Activated CD4-positive, alpha-beta T cell treated with anti-CD3 and anti-CD28 coated beads, Interleukin-2, amount 50 U/mL, for 24 hours (primary cell): ENCODE measurements at places on chromosomes 4 and X.
A peak's percentile ranks its signal among the peaks of the same experiment; 100 is the strongest.

DNA sequence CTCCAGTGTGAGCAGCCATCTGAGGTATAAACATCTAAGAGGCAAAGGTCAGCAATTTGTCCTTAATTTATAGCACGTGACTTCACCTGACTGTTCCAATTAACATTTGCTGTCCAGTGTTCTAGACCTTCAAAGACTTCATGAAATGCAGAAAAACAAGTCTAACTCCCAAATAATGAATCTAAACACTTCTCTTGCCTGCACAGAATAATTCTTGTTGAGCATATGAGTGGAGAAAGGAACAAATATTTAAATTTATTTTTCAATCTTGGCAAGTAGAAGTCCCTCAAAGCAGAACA, 12.0 kb downstream of the RFC1 start:
- DNase-seq = no peak

DNA sequence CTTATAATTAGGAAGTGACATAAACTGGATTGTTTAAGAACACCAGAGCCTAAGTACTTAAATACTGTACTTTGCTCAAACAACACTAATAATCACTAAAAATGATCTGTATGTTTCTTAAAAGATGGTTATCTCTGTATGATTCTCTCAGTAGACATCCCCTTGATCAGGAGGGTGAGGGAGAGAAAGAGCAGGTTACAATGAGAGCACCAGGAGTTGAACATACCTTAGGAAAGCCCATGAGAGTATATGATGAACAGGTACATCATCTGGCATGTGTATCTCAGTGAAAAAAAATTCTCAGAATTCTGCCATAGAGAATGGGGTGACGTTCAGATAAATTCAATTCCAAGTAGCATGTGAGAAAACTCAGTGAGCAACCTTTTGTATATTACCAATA, 59.9 kb upstream of the IL2 start:
- no peak for DNase-seq

DNA sequence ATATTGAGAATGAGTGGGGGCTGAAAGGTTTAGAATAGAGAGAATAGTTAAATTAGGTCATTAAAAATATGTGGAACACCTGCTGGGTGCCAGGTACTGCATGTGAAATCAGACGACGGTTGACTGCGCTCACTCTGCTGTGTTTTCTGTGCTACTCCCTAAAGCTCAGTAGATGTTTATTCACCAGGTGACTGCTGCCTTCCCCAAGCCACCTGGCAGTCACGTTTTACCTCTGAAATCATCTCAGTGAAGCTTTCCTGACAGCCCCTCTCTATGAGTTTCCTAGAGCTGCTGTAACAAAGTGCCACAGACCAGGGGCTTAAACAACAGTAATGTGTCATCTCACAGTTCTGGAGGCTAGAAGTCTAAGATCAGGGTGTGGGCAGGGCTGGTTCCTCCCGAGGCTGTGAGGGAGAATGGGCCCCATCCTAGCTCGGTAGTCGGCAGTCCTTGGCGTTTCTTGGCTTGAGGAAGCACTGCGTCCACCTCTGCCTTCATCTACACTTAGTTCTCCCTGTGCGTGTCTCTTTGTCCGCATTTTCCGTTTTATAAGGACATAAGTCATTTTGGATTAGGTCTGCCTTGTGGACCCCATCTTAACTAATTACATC, 25.3 kb downstream of the ADD1 start:
- DNase-seq = no peak

GRCh38 chr4:94831607-94832006, 73.9 kb downstream of the BMPR1B start:
- DNase-seq = no peak

GRCh38 chr4:56871371-56871866, 36.3 kb upstream of the REST start:
- DNase-seq = no peak

DNA sequence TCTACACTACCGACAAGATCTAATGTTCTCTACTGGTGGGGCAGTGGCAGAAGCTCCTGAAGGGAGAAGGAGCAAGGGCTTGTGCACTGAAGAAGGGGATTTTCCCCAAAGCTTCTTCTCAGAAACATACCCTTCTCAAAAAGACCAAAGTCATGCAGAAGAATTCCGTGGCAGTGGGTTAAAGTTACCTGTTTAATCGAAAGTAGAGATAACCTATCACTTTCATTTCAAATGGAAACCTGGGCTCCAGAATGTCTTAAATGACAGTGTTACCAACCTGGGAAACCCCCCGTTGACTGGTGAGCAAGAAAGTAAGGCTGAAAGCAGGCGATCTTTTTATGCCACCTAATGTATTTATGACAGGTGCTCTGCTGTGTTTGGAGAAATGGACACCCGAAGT, 92.5 kb upstream of the TEX13D start:
- peak; percentile 46 for DNase-seq

DNA sequence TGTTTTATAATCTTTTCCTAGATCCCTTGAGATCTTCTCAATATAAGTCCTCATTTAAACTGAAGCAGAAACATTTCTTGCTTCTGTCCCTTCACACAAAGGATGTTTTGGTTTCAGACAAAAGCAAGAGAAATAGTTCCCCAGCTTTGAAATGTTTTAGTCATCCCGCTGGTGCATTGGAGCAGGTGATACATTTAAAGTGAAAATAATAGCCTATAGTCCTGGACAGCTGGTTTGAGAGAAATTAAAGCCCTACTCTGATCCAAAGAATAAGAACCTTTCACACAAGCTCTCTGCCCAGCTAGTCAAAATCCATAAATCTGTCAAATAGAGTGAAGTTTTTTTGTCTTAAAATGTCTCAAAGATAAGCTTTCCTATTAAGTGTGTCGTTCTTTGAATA, 79.4 kb downstream of the LUZP4 start:
- DNase-seq = no peak

DNA sequence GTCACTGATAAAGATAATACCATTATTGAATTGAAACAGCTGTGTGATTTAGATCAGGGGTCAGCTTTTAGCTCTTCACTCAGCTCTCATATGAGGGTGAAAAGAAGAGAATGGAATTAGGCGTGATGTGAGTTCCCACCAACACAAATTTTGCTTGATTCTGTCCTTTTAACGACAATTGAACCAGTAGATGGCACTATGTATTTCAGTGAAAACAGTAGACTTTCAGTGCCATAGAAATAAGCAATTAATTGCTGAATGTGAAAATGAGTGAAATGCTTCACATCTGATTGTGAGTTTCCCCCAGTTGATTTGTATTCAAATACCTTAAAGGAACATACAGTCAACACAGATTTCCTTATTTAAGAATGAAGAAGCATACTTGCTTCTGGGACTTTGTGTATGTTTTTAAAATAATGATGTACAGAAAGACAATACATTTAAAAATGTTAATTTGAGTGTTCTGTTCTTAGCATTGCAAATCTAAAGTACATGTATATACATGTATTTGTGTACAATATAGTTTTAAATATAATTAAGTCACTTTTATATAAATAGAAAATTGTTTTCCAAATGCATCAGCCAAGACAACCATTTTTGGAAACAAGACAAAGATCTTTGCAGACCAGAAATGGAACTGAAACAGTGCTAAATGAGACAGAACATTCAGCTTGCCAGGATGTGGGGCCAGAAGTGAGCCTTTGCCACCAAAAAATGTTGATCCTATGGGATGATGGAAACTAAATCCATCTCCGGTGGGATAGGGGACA, 178.8 kb downstream of the SNCA start:
- no peak for DNase-seq

DNA sequence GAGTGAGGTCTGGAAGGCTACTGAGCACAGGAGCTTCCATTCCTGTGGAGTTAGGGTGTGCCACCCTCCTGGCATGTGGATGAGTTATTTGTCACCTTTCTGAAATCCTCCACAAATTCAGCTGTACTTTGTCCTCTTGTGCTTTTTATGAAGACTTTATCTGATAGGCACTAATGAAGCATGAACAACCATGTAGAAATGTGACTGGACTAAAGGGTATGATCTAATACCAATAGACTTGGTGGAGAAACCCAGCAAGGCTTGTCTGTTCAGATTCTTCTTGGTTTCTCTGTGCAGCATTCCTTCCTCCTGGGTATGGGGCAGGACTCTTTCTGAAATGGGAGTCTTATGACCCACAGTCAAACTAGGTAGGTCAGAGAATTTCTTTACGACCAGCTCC, 9.6 kb downstream of the NBDY start:
- DNase-seq = no peak

DNA sequence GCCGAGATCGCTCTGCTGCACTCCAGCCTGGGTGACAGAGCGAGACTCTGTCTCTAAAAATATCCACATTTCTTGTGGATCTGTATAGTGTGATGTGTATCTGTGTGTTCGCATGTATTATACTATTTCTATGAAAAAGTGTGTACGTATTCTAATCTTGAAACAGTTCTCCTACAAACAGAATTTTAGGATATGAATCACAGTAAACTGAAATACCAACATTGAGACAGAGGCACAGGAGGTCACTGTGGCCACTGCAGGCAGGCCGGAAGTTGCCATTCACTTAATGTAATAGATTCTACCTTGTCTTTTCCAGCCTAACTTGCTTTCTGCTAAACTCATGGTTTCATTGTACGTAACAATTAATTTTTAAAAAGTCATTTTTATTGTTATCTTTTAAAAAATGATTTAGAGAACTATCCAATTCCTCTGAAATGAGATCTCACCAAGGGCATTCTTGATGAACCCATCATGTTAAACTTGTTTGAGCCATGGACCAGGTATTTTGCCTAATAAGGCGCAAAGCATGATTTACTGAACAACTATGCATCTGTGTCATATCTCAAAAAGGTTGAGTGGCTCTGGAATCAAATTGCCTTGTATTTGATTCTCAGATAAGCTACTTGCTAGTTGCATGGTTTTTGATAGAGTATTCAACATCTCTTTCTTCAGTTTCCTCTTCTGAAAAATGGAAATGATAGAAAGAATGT, 154.9 kb upstream of the GYPA start:
- DNase-seq = no peak

DNA sequence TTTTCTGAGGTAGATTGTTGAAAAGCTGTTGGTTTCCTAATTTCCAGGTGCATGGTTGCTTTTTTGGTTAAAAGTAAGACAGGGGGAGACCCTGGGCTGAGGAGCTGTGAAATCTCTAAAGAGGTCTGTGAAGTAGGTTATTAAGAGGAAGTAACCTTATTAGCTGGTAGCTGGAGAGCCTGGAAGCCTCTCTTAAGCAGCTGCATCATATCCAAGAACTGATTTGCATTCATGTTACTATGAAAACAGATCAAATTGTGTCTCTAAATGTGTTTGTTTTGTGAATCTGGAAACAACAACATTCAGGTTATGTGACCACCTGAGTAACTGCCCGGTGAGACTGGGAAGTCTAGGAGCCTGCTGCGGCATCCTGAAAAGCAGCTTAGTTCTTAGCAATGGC, 54.1 kb downstream of the ARHGAP10 start:
- no peak for DNase-seq

- no peak for DNase-seq
These were observed 35.2 kb upstream of the SPINK2 start for GRCh38 chr4:56856656-56857055.

DNA sequence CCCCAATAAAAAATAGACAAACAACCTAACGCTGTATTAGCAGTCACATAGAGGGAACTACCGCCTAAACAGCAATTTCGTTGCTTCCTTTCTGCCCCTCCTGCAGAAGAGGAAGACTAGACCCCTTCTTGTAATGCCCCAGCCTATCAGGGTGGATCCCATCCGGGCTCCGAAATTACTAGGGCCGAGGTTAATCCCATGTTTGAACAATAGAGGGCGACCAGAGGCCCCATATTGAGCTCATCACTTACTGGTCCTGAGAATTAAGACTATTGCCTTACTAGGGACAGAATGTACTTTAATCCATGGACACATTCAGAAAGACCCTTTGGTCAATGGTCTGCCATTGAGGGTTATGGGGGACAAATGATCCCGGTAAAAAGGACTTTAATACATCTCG, 11.8 kb upstream of the ZNF630 start:
- DNase-seq = peak; percentile 4

GRCh38 chr4:75371915-75372314, 142.3 kb downstream of the RCHY1 start:
- no peak for DNase-seq

DNA sequence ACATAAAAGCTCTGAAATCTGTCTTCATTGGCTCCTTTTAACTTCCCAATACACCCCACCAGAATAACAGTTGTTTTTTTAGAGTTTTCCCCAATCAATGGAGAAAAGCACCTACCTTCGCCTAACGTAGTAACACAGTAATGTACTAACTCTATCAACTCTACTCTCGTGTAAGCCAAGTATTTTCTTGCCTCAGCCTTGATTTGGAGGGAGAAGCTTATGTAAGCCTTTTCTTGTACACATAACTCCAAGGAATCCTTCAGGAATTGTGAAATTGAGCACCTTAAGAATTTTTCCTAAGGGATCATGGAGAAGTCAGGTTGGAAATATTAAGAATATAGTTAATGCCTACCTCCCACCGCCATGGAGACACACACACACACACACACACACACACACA, 181.2 kb downstream of the RAPGEF2 start:
- DNase-seq = no peak

GRCh38 chr4:101862595-101862994, 72.1 kb downstream of the BANK1 start:
- DNase-seq = no peak

GRCh38 chr4:82219346-82219745, 154.4 kb downstream of the HNRNPD start:
- DNase-seq = no peak

DNA sequence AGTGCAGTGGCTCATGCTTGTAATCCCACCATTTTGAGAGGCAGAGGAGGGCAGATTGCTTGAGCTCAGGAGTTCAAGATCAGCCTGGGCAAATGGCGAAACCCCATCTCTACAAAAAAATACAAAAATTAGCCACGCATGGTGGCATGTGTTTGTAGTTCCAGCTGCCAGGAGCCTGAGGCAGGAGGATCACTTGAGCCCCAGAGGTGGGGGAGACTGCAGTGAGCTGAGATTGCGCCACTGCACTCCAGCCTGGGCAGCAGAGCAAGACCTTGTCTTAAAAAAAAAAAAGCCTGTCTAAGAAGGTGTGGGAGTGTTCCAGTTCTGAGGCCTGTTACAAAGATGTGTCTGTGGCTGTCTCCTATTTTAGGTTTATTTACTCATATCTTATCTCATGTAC, 38.0 kb downstream of the PI4K2B start:
- no peak for DNase-seq

GRCh38 chr4:147820975-147821374, 89.1 kb downstream of the ARHGAP10 start:
- DNase-seq = no peak

DNA sequence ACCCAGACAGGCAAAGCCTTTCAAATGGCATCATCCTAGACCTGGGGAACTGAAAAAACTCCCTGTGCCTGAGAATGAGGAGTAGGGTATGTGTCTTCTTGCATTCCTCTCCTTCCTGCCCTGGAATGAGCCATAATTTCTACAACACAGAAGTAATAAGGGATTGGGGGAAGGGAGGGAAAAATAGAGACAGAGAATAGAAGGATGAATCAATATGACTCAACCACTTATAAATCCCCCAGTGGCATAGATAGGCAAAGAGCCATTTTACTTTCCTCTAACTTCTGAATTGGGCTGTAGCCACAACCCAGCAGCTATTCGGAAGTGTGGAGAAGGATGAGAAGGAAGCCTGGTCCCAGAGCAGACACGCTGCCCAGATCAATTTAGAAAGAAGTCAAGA, 99.9 kb downstream of the NHS start:
- no peak for DNase-seq
